ENCODE measurements at places on chromosomes 5 and 9.

- DNase-seq = no peak
Observed at GRCh38 chr9:87803166-87803565, 77.2 kb downstream of the CTSL start.

DNA sequence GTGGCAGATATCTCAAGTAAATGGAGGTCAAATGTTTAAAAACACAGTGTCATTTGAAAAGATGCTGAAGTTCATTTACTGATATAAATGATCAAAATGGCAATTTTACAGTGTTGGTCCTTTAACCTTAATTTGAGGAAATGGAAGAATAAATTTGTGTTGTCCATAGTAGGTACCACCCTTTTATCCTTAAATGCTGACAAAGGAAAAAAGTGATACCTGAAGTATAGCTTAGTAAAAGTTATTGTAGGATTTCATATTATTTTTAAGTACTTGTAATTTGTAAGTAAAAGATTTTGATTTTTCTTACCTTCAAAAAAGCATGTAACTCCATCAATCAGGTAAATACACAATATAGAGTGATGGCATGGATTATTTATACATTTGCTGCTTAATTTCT, 166.6 kb upstream of the DAP start:
- no peak for DNase-seq

- no peak for DNase-seq
Observed at GRCh38 chr9:129550199-129550839, 70.6 kb downstream of the C9orf50 start.

GRCh38 chr9:124758061-124758460, 13.1 kb downstream of the NR6A1 start:
- DNase-seq = no peak

GRCh38 chr9:96874947-96875460, 20.7 kb upstream of the ZNF782 start:
- DNase-seq = peak; percentile 21

- DNase-seq = no peak
Observed at GRCh38 chr5:33629999-33630398, 189.2 kb downstream of the TARS1 start.

DNA sequence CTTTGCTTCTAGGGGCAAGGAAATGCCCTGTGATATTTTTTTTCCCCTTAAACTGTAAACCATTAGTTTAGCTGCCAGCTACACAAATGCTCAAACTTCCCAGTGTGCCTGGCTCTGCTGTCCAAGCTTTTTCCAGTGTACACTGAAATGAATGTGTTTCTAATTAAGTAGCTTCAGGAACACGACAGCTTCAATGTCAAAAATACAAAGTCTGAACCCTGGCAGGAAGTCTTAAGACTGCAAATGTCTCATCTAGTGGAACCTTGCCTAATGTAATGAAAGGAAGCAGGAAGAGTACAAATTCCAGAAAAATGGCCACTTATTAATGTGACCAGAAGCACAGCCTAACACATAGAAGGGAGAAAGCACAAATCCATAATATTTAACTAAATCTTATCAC, 255.2 kb downstream of the CRB2 start:
- no peak for DNase-seq

DNA sequence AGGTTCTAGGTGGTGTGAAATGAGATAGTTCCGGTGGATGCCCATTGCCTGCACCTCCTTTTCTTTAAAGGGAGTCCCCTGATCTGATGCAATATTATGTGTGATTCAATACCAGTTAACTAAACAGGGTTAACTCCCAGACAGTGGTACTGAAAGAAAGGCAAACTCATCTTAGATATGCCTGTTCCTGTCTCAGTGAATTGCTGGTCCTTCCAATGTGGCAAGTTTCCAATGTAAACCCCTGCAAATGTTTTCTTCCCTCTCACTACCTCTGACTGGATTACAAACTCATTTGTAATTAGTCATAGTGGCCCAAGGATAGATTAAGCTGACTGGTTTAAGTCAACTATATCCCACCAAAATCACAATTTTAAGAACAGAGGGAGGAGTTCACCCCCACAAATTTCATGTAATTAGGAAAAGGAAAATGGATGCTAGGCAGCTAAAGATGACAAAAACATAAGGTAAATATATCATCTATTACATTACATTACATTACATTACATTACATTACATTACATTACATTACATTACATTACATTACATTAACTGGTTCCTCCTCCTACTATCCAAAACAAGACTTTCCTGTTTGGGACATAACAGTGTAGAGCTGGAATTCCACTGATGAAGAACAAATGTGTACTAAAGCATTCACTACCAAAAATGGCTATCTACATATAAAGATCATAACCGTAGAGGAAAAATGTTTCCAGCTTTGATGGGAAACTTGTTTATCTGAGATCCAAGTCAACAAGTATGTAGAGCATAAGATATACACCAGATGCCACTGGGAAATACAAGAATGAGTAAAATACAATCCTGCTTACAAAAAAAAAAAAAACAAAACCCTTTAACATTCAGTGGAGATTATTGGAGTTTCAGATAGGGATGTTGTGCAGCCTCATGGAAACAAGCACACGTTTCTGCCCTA, 121.5 kb upstream of the SNX2 start:
- DNase-seq = no peak

GRCh38 chr9:126652140-126652582, 38.4 kb downstream of the LMX1B start:
- no peak for DNase-seq

GRCh38 chr5:121596882-121597281, 254.8 kb upstream of the FTMT start:
- DNase-seq = no peak

- DNase-seq = no peak
Observed at GRCh38 chr5:102231693-102232619, 64.1 kb downstream of the SLCO4C1 start.

DNA sequence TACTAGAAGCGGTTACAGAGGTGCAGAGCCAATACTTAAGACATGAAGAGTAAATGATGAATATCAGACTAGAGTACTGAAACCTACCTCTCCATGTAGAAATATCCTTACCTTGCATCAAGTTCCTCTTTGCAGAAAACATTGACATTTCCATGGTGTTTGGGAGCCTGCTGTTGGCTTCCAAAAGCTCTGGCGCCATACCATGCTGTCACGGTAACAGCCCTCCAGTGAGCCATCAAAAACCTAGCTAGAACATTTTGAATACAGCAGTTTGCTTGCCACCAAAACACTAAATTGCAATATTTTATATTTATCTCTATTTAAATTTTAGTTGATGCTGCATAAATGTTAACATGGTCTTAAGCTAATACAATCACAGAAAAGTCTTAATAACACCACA, 144.1 kb upstream of the LRRTM2 start:
- DNase-seq = no peak

DNA sequence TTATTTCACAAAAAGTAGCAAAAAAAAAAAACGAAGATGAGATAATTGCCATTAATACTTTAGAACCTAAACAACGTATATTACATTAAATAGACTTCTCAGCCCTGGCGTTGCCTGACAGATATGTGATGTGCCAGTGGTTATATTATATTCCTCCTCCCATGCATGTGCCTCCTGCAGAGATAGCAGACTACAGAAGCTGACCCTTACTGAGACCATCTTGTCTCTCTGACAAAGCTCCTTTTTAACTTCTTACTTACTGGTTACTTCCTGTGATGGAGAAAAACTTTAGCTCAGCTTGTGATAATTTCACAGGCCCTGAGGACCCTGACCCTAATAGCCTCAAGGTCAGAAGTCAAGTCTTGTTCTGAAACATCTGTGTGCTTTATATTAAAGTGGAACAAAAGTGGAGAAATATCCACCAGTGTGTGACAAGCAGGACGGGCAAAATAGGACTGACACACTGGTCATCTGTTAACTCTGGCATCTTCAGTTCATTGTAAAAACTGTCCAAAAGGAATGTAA, 80.6 kb upstream of the POU5F2 start:
- no peak for DNase-seq

GRCh38 chr9:120583958-120584369, 4.0 kb upstream of the CDK5RAP2 start:
- peak; percentile 6 for DNase-seq

- no peak for DNase-seq
Observed at GRCh38 chr9:91750343-91750742, 199.7 kb downstream of the ROR2 start.

DNA sequence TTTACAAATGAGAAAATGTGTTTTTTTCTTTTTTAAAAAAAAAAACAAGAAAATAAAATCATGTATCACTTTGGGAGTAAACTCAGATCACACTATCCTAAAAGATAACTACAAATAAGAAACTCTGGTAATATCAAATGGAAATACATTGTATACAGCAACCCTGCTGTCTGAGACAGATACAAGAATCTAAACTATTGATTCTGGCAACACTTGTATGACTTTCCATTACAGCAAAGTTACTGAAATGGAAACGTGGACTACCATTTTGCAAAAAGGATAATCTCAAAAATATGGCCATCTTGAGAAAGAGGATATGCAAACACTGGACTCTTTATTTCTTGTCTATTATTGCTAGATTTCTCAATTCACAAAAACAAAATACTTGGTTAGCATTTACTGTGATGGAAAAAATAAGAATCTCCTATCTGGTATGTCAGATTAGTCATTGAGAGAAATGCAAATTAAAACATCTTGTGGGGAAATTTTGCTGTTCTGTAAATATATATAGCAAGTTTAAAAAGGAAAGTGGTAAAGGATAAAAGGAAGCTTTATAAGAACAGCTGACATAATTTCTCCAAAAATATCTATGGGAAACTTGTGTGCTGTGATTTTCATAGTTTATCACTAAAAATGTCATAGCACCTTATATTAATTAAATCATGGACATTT, 112.9 kb upstream of the FER start:
- no peak for DNase-seq

- no peak for DNase-seq
Observed at GRCh38 chr9:68825762-68826472, 120.9 kb downstream of the PIP5K1B start.

- DNase-seq = no peak
Observed at GRCh38 chr5:102523541-102524175, 24.9 kb upstream of the SLCO6A1 start.

GRCh38 chr5:61532983-61533382, 200.9 kb downstream of the ZSWIM6 start:
- no peak for DNase-seq

DNA sequence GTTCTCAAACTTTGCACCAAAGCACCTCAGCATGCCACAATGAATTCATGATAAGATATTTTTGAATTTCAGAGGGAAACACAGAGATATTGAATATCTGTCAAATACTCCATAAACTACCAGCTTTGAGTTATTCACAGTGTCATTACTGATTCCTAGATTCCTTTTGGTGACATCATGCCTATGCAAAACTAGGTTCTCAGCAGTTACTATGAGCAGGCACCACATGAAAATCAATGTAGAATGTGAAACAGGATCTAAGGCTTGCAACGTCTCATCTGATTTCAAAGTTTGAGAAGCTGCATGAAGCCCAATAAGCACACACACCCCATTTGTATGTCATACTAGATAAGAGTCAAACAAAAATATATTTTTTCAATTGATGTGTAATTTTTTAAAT, 426.5 kb downstream of the NR2F1-AS1 start:
- no peak for DNase-seq

- no peak for DNase-seq
Observed at GRCh38 chr5:14148890-14149671, 5.9 kb downstream of the TRIO start.

- DNase-seq = no peak
Observed at GRCh38 chr5:137205231-137206027, 293.7 kb downstream of the SPOCK1 start.

- DNase-seq = no peak
Observed at GRCh38 chr5:167244583-167244982, 1046.9 kb upstream of the WWC1 start.

- DNase-seq = no peak
Observed at GRCh38 chr9:106678273-106678672, 184.7 kb upstream of the ZNF462 start.

DNA sequence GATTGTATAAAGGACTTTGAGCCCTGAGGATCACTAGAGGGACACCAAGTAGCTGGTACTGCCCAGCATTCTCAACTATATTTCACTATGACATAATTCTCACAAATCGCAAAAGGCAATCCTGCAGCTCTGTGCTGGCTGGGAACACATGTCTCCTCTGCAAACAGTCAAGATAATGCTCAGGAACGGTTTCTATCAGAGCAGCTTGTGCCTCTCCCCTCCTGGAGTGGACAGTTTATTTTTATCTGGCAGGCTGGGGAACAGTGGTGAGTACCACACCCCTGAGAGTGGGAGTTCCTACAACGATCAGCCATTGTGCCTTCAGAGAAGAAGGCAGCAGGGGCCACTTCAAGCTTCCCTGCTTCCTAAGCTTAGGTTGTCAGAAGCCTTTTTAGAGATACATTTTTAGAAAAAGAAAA, 65.8 kb downstream of the ERAP1 start:
- DNase-seq = no peak

- DNase-seq = no peak
Observed at GRCh38 chr9:111375817-111376564, 46.0 kb upstream of the OR2K2 start.

- DNase-seq = peak; percentile 75
Observed at GRCh38 chr9:109320742-109321448, at the start of gene EPB41L4B. Gene EPB41L4B, minus strand, starts transcription at chr9:109321059. Its CDS starts 613 bp downstream, at chr9:109320446.

DNA sequence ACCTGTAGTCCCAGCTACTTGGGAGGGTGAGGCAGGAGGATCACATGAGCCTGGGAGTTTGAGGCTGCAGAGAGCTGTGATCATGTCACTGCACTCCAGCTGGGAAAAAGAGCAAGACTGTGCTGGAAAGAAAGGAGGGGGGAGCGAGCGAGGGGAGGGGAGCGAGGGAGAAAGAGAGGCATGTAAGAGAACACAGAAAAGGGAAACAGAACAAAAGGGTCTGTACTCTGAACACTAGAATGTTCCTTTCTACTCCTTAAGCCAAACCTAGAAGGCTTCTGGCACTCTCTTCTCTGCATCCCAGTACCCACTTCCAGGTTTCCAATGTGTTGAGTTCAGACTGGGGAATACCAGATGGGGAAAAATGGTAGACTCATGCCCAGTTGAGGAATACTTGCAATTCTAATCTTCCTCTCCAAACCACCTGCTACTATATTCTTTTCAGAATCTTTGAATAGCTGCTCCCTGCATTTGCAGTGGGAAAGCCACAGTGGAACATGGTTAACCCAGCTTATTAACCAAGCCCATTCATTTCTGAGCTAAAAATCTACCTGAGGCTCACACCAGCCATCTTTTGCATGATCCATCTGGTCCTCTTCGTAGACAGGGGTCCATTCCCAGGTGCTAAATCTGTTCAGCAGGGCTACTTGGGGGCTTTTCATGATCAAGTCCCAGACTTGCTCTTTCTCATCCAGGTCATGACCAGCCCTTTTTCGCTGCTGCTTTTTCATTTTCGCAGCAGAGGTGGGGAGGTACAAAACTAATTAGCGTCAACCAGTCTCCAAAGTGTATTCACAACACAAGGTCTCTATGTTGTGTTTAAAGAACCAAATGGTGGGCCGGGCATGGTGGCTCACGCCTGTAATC, 34.9 kb downstream of the SEMA4D start:
- no peak for DNase-seq

- DNase-seq = no peak
Observed at GRCh38 chr5:81354093-81354492, 39.8 kb downstream of the ACOT12 start.

- no peak for DNase-seq
Observed at GRCh38 chr9:96420468-96421219, 2.5 kb upstream of the ZNF367 start.

All from effector CD4-positive, alpha-beta T cell (primary cell).